ENCODE measurements at places on chromosomes 6 and 20. TPM values are rescaled to one million over a fixed set of nuclear protein-coding genes. Genes with fewer than 3 reads are reported as not detected.

PPIL6 gene
- 3.4 TPM for total RNA-seq

HSPA1L gene
- total RNA-seq: 1.2 TPM

SLC13A3 gene
- 0.02 TPM for total RNA-seq

PAX1 gene
- total RNA-seq: 0.02 TPM

PRICKLE4 gene
- total RNA-seq: 0.75 TPM

PRKN gene
- 0.24 TPM for total RNA-seq

FOXQ1 gene
- 5.3 TPM for total RNA-seq

LY86 gene
- total RNA-seq: not detected

CALHM5 gene
- total RNA-seq: 0.09 TPM

C6orf52 gene
- total RNA-seq: 2.4 TPM

PHACTR1 gene
- total RNA-seq: 0.11 TPM
